Stimulated activated CD4-positive, alpha-beta T cell treated with anti-CD3 and anti-CD28 coated beads, Interleukin-4, amount 100 ng/mL, for 24 hours (primary cell): ENCODE measurements at places on chromosomes 1 and 21.

- no peak for DNase-seq
These were observed 16.8 kb downstream of the PTAFR start for GRCh38 chr1:28159680-28160079.

DNA sequence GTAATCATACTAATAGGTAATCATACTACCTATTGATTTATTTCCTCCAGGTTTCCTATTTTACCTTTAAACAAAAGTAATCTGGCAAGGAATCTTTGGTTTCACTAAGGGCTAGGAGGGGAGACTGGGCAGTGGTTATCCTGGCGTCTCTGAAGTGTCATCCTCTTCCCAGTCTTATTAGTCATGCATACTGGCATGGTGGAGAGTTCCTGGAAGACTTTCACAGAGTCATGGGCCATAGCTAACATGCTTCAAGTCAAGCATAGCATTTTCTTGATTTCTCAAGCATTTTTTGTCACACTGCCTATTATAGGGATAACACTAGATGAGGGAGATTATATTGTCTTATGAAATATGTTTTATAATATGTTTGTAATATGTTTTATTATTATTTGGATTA is 64.0 kb upstream of the ASB17 start:
- DNase-seq: no peak

GRCh38 chr1:26020330-26020768 is 1.2 kb upstream of the EXTL1 start:
- DNase-seq: no peak

GRCh38 chr1:7942214-7942921 is 1.7 kb upstream of the TNFRSF9 start:
- DNase-seq: peak; percentile 30

GRCh38 chr1:192615055-192615454 is 20.9 kb upstream of the RGS13 start:
- no peak for DNase-seq

DNA sequence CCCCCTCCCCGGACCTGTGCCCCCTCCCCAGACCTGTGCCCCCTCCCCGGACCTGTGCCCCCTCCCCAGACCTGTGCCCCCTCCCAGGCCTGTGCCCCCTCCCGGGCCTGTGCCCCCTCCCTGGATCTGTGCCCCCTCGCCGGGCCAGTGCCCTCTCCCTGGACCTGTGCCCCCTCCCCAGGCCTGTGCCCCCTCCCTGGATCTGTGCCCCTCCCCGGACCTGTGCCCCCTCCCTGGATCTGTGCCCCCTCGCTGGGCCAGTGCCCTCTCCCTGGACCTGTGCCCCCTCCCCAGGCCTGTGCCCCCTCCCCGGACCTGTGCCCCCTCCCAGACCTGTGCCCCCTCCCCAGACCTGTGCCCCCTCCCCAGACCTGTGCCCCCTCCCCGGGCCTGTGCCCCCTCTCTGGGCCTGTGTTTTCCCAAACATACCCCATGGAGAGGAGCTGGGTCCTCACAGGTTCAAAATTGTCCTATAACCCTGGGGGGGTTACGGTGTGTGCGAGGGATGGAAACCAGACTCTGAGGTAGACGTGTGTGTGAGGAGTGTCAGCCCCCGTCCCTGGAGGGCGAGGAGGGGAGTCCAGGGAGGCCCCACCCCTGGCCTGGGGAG is 47.6 kb upstream of the POFUT2 start:
- no peak for DNase-seq

GRCh38 chr1:117240547-117240946 is 29.8 kb upstream of the VTCN1 start:
- DNase-seq: no peak

GRCh38 chr1:58886611-58887010 is 102.8 kb upstream of the JUN start:
- DNase-seq: no peak

- DNase-seq: no peak
These were observed 10.3 kb downstream of the RNU1-2 start for GRCh38 chr1:16905868-16906702.

DNA sequence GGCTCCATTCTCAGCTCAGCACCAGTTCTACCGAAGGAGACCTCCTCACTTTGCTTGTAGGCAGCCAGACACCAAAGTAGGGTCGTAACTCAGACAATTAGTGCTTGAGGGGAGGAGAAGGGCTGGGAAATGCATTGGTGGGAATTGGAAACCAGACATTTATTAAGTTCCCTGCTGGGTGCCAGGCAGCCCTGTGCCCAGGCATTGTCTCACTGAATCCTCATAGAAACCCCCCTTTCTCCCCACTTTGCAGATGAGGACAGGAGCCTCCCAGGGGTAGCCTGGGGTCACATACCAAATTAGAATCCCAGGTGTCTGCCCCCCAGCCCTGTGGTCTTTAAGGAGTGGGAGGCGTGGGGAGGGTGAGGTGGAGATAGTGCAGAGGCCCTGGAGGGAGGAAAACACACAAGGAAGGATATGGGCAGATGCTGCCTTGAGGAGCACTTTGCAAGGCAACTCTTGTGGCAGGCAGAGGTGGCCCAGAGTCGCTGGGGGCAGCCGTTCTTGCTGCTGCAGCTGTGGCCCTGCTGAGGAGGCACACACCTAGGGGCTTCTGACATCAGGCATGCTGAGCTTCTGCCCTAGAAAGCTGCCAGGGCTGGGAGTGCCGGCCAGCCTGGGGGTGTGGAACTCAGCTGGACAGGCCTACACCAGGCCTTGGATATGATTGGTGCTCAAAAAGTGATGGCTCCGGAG is 29.4 kb downstream of the CDK18 start:
- DNase-seq: no peak

DNA sequence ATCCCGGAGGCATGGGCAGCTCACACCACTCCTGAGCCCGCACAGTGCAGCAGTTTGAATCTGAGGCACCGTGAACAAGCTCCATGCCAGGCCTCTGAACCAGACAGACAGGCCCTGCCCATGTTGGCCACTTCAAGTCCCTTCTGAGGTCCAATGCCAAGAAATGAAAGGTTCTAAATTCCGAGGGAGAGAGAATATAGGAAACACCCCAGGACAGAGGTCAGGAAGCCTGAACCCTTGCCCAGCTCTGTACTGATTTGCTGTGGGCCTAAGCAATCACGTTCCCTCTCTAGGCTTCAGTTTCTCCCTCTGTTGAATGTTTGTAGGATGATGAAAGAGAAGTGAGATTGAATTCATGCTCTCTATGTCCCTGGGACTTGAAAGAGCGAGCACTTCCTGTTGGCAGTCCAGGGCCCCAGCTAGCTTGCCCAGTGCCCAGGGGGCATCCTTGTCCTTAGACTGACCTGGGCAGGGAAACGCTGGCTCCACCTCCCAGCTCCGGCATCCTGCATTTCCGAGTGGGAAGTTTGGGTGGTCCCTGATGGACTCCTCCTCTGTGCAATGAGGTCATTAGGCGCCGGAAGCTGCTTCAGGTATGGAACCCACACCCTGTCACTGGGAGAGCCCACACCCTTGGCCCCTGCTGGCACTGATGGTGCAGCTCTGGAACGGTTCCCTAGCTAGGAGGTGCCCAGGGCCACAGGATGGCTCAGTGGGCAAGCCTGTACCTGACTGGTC is 242.4 kb upstream of the TMEM51 start:
- DNase-seq: no peak

GRCh38 chr1:244113532-244114320 is 62.6 kb downstream of the ZBTB18 start:
- no peak for DNase-seq

GRCh38 chr21:36065497-36066036 is 4.3 kb upstream of the CBR1 start:
- DNase-seq: no peak

GRCh38 chr1:10217748-10218441 is 7.5 kb downstream of the KIF1B start:
- DNase-seq: no peak

DNA sequence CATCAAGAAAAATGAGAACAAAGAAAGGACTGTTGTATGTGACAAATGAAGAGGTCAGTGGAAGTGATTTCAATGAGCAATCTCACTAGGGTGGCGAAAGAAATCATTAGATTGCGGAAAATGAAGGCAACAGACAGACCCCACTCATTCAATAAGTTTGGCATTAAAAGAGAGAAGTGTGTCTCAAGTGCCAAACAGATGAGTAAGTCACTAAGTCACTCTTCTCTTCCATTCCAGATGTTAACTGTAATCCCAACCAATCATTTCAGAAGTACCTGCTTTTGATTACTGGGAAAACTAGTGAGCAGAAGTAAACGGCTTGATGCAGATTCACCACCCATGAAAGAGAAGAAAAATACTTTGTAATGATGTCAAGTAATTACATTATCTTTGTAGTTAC is 144.3 kb upstream of the PRMT6 start:
- DNase-seq: no peak

- no peak for DNase-seq
These were observed 146.3 kb downstream of the NRIP1 start for GRCh38 chr21:14918527-14918926.

DNA sequence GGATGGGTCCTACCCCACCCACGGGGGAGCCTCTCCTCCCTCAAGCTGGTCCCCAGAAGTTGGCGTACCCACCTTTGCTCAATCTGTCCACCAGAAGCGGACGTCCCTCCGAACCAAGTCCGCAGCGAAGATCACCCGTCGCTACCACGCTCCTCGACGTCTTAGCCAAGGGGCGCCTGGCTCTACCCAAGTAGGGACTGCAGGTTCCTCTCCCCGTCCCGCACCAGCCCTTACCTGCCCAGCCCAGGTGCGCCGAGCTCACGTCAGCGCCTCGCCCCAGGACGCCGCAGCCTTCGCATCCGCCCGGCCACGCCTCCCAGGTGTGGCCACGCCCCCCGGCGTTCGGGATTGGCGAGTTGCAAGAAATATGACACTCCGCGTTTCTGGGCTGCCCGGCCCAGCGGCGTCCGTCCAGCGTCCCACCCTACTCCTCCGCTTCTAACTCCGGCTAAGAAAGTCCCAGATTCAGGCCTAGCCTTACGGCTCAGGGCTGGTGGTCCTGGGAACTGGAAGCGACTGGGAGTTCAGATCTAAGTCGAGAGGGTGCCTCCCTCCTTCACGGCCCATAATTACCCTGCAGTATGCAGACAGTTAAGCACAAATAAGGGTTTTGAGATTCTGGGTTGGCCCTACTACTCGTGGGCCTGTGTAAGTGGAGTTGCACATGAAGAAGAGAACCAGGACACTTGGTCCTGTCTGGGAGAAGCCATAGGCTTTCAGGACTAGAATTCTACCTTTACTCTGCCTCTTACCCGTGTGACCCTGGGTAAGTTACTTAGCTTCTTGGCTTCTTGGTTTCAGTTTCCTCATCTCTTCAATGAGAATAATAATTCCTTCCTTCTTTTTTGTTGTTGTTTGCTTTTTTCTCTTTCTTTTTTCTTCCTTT is at the start of gene IRF6:
Gene IRF6 (minus strand): TSS at position 268 of the 886 bp plus-strand sequence. CDS start 4,729 bp downstream, outside the sequence.
- peak; percentile 38 for DNase-seq

- DNase-seq: no peak
These were observed 1629.3 kb downstream of the MRPL39 start for GRCh38 chr21:23977971-23978370.

DNA sequence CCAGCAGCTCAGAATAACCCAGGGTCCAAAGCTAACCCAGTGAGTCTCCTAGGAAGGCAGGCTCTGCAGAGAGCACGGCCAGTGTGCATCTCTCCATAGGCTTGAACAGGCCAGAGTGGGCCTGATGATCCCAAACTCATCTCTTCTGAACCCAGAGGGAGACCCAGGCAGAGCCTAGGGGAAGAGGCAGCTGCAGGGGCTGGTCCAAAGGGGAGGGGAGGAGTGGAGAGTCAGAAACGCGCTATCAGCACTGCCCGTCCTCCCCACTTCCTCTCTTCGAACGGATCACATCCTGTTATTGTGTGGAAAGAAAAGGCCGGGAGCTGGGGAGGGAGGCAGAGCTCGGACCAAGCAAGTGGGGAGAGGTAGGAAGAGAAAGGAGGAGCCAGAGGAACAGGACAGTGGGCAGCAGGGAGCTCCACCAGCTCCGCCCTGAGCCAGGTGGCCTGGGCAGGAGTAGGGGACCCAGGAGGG is 20.2 kb downstream of the TAL1 start:
- no peak for DNase-seq

- DNase-seq: no peak
These were observed 12.6 kb upstream of the ADORA3 start for GRCh38 chr1:111516005-111516535.

DNA sequence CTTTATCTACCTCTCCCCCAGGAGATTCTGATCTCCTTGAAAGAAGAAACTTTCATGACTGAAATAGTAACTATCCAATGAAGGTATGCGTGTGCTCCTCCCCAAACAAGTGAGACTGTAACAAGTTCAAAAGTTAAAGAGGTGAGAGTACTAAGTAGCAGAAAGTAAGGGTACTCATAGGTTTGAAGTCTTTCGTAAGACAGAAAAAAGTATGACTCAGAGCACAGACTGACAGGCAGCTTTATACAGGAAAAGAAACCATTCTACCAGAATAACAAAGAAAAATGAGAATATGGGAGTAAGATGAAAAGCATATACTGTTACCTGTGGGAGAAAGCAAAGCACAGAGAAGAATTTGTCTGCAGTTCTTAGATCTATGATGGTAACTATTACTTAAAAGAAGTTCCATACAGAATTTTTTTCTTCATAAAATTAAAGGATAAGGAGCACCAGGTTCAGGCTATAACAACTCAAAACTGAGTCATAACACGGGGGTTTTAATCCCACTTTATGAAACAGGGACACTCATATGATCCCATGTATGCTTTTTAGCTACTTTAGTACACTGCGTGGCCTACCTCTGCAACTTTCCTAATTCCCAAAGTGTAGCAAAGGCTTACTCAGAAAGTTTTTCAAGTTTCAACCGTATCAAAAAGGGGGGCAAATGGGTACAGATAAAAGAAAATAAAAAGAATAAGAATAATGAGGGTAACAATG is 52.0 kb downstream of the FOXJ3 start:
- DNase-seq: no peak

GRCh38 chr1:147625362-147625995 is 44.8 kb downstream of the ACP6 start:
- no peak for DNase-seq

- DNase-seq: no peak
These were observed 20.2 kb downstream of the PANK4 start for GRCh38 chr1:2506007-2506860.

DNA sequence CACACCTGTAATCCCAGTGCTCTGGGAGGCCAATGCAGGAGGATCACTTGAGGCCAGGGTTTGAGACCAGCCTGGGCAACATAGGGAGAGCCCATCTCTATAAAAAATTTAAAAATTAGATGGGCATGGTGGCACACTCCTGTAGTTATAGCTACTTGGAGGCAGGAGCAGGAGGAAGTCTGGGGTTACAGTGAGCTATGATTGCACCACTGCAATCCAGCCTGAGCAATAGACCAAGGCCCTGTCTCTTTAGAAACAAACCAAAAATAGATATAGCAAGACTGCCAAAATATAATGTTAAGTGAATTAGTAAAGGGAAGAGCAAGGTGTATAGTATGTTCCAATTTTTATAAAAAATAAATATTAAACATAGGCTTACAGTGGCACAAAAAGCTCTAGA is 28.8 kb downstream of the PLEKHO1 start:
- no peak for DNase-seq

GRCh38 chr1:7657287-7658016 is 113.6 kb upstream of the VAMP3 start:
- no peak for DNase-seq

DNA sequence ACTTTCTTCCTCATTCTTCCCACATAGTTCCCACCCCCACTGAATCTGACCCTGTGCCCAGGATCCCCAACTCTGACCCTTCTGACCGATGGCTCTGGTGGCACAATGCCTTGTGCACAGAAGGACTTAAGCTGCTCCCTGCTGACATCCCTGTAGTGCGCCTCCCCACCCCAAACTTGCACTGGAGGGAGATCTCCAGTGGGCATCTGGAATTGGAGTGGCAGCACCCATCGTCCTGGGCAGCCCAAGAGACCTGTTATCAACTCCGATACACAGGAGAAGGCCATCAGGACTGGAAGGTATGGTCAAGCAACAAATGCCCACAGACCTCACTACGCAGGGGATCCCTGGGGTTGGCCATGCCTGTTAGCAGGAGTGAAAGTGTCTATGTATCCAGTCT is 9.0 kb downstream of the MPL start:
- no peak for DNase-seq
